Iris pigment epithelial cell (primary cell): ENCODE measurements at places on chromosomes 1 and 21.

DNA sequence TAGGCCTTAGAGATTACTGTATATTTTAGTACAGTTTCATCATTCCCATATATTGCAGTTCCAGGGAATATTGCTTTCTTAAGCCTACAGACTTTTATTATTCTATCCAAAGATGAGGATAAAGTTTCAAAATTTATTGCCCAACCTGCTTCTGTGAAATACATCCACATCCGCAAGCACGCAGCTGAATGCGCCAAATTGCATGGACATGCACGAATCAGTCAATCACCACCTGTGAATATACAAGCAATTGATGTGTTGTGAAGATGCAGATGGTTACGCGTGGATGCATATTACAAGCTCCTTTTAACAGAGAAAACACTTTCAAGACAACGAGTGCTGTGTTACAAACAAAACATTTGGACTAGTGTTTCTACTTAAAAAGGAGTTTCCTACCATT, 577.8 kb upstream of the PLXNA2 start:
- no peak for DNase-seq

DNA sequence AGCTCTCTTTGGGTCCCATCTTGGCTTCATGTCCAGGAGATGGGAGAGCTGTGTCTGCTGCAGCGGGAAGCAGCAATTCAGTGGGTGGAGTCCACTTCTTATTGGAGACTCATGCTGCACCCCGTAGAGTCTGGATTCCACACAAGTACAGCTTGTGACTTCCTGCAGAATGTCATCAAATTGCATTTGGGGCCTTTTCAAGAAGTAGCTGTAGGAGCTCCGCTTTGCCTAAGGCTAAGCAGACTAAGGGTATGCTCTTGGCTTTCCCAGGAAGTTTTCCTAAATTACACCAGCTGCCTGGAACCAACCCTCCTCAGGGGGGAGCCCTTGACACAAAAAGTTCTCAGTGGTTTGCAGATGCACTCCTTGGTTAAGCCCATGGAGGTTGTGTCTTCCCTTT, 5.7 kb upstream of the MOB3C start:
- DNase-seq = no peak

GRCh38 chr1:151056149-151056548, 3.3 kb downstream of the CDC42SE1 start:
- DNase-seq = no peak

DNA sequence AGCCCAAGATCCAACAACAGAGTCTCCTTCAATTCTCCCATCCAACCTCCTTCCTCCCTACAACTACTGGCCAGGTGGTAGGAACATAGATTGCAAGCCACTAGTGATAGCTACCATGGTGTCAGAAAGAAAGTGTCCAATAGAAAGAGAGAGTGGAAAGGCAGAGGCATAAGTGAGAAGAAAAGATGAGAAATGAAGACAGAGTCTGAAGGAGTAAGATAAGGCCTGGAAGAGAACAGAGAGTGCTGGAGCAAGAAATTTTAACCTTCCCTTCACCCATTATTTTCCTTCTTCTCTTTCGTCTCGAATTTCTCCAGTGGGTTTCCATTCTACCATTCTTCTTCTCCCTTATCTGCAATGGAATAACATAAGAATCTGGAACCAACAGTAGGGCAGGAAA, 57.9 kb downstream of the CDC42BPA start:
- DNase-seq = no peak

DNA sequence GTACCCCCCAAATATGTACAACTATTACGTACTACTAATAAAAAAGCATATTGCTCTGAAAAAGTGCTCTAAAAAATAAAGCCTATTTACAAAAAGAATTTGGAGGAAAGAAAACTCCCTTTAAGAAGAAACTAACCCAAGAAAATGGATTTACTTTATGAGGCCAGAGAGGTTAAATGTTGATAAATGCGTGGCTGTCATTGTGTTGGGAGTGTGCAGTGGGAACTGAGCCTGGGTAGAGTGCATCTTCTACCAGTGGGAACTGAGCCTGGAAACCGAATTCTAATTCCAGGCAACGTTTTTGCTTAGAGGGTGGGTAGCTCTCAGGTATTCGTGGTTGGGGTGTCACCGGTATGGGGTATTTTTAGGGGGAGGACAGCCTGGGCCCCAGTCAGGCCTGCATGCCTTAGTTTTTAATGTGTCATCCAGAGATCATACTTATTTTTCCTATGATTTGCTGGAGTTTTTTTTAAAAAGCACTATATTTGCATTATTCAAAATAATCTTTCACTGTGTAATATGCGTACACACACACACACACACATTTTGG, 24.1 kb upstream of the RNF187 start:
- no peak for DNase-seq

DNA sequence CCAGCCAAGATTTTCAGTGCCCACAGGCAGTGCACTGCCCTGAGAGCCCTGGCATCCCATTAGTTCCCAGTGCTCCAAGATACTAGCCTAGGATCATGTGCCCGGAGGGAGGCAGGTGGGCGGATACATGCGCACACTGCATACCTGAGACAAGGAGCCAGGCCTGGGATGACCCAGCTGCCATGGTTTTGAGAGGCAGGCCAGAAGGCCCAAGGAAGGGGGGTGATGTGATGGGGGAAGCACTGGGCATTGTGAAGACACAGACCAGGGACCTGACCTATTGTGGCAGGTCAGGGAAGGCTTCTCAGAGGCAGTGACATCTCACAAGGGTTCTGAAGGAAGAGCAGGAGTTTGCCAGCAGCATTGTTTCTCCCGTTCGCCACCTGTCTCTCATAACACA, 3.6 kb downstream of the ZC3H12A start:
- no peak for DNase-seq

DNA sequence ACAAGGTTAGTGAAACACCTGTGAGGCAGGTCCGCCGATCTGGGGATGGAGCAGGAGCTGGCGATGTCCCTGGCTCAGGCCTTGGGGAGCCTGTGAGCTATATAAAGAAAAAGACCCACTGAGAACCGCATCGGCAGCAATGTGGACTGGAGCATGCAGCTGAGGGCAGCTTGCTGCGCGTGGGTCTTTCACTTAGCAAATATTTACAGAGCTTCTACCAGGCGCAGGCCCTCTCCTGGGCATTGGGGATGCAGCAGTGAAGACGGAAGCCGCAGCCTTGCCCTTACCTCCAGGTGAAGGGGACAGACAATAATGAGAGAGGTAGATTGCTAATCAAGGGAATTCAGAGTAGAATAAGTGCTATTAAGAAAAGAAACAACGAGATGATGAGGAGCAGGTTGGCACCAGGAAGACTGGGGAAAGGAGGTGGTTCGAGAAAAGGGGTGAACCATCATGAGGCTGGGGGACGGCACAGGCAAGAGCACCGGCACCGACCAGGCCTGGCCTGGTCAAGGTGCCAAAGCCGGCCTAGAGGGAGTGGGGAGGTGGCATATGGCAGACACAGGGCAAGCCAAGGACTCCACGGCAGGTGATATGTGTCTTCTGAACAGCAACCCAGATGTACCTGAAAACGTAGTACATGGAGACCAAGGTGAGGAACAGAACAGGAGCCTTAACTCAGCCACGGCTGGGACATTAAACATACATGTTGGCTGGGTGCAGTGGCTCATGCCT, 60.7 kb upstream of the PAX7 start:
- DNase-seq = no peak

DNA sequence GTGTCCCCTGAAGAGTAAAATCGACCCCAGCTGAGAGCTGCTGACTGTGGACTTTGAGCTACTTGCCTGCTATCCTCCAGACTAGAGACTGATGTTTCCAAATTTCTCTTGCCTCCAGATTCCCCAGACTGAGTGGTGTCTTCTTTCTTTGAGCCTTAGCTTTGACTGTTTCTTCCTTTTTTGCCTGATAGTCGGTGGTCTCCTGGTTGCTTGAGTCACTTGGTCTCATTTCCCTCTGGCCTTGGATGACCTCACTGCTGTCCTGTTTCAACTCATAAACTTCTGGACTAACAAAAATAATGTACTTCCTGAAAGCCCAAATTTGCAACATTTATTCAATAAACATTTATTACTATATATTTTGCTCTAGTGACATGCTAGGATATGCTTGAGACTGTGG, 52.9 kb upstream of the DIPK1A start:
- DNase-seq = peak; percentile 17

DNA sequence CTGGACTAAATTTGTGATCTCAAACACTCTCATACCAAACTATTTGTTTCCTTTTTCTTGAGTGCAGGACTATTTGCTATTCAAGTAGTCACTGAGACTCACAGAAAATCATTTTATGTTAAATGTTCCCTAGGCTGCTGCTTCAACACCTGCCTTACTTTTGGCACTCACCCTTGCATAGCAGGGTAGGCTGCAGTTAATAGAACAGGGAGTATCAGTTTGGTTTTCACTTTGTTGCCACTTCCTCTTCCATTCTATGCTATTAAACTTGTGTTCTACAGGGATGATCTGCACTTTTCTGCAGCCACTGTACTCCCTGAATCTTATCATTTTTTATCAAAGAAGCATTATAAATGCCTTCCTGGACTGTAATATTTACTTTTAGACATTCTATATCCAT, 148.7 kb upstream of the PRMT6 start:
- no peak for DNase-seq

DNA sequence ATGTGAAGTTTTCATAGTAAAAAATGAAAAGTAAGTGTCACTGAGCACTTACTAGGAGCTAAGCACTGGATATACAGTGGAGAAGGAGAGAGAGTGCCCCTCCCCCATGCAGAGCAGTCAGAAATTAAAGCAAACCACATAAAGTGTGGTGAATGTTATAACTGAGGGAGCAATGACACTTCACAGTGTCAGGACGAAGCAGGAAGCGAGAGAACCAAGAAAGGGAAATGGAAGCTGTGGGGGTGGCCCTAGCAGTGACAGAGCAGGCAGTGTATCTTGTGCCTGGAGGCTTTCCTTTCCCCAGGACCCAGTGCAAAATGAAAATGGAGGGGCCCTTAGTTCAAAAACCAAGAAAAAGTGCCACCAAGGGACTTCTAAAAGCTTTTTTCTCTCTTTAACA, 21.5 kb upstream of the RCAN3 start:
- DNase-seq = no peak

GRCh38 chr1:212242985-212243308, 42.3 kb upstream of the PPP2R5A start:
- no peak for DNase-seq

- DNase-seq = no peak
These were observed 552.3 kb downstream of the NUF2 start for GRCh38 chr1:163874070-163874469.

- no peak for DNase-seq
These were observed 2.6 kb downstream of the TAGLN2 start for GRCh38 chr1:159922511-159923202.

DNA sequence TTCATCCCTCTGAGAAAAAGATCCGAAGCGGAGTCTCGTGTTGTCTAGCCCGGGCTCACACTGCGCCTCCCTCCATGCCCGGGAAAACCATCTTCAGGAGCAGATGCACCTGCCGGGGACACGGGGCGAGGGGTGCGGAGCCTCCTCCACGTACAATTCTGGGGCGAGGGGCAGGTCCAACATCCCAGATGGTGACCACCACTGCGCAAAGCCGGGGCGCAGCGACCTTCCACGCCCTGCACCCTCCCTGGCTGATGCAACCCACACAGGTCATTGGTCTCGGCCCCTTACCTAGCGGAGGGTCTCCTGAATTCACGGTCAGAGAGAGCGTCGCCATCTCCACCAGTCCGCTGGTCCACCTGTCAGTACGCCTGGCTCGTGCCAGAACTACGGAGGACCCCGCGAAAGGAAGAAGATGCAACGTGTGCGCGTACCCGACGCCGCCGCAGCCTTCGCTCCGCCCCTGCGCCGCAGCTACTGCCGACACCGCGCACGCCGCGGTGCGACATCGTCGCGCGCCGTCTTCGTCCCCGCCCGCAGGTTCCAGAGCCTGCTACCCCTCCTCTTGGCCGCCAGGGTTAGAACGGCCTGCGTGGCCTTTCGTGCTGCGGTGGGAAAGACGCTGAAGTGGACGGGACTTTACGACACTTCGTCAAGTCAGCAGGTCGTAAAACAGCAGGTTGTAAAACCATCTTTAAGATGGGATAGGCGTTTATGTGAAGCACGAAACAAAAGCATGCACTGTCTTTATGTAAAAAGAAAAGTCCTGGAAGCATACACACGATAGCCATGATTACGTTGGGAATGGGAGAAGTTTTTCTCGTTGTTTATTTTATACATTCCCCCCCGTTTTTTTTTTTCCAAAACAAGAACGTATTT, at the start of gene EPRS1:
Gene EPRS1, minus strand, starts transcription at position 454 of the 879 bp plus-strand sequence. Its CDS starts 117 bp downstream, at position 337.
- DNase-seq = peak; percentile 99

DNA sequence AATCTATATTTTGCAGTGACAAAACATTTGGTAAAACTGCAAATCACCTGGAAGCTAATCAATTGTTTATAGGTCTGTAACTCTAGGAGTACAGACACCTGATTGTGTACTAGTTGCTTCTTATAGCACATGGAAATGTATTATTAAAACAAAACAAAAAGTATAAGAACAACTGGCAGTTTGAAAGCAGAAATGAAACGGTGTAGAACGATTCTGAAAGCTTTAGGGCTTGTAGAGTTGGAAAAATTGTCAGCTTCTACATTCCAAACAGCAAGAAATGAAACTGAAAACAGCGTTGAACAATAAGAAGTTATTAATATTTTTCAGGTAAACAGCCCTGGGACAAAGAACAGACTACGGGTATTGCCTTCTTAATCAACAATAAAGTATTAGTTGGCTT, 273.3 kb downstream of the OLFM3 start:
- DNase-seq = no peak

GRCh38 chr1:66223681-66224080, 310.3 kb upstream of the SGIP1 start:
- DNase-seq = no peak

DNA sequence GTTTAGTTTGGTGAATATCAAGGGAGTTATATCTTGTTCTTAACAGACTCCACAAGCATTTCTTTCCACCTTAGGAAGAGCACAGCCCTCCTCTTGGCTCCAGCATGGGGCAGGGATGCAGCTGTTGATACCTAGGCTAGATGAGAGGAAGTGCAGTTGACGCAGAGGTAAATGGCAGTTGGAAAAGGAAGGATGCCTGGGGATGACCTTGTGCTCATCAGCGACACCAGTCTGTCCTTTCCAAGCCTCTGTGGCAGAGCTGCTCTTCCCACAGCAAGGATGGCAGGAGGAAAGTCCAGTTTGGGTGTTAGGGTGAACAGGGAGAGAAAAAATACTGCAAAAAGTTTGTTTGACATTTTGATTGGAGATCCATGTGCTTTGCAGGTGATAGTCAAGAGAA, 6.2 kb downstream of the PROX1 start:
- DNase-seq = no peak

DNA sequence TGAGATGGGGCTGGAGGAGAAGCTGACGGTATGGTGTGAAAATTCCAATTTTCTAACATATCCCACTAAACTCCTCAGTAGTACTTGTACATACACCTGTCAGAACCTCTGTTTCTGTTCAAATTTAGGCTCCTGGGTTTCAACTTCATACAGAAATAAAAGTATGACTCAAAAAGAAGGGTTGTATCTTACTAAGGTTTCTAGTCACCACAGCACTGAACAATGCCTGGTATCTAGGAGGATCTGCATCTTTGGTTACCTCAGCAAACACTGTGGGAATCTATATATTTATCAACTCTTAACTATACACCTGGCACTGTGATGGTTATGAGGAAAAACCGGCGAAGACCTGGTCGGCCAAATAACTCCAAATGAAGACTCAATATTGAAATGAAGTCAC, 13.8 kb downstream of the RBM34 start:
- no peak for DNase-seq

GRCh38 chr21:46128106-46128932, 27.1 kb downstream of the FTCD start:
- no peak for DNase-seq
